ENCODE measurements at places on chromosomes 2 and 18.
A peak's percentile ranks its signal among the peaks of the same experiment; 100 is the strongest.

- peak; percentile 38 for DNase-seq
Observed at GRCh38 chr2:33022989-33023727, 76.4 kb downstream of the LTBP1 start.

DNA sequence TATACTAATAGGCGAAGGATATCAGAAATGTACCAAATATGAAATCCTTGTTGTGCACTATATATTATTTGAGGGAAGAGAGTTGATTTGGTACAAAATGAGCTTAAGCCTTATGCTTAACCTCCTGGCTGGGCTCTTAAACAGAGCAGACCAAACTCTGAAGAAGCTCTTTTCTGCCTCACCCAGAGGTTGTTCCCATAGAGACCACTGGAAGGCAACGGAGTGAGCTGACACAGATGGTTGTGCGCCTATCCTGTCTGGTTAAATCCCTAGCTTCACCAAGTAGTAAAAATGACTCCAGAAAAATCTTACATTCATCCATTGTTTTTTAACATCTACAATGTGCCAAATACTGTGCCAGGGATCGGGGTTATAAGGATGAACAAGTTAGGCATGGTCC, 55.9 kb upstream of the NOL4 start:
- DNase-seq = no peak

DNA sequence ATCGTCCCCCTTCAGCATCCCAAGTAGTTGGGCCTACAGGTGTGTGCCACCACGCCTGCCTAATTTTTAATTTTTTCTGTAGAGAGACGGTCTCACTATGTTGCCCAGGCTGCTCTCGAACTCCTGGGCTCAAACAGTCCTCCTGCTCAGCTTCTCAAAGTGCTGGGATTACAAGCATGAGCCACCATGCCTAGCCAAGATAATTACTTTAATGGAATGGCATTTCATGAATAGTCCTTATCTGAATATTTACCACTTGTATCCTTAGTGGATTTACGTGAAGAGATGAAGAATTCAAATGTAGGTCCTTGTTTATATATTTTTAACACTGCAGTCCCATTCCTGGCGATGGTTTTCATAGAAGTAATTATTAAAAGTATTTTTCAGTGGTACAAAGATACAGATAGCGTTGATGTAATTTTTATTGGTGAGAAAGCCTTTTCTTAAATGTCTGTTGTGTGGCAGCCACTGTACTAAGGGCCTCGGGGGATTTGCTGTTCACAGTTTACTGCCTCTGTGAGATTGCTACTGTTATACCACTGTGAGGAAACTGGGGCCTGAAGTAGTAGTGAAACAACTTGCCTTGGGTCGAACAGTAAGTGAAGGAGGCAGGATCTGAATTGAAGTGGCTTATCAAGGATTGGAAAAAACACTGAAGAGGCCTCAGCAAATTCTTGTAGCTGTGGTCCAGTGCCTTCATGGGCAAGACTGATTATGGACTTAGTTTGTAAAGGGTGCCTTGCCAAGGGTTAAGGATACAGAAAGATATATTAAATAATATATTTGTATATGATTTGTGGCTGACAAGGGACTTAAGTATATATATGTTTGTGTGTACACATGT, 151.2 kb downstream of the PRPF40A start:
- DNase-seq = no peak

DNA sequence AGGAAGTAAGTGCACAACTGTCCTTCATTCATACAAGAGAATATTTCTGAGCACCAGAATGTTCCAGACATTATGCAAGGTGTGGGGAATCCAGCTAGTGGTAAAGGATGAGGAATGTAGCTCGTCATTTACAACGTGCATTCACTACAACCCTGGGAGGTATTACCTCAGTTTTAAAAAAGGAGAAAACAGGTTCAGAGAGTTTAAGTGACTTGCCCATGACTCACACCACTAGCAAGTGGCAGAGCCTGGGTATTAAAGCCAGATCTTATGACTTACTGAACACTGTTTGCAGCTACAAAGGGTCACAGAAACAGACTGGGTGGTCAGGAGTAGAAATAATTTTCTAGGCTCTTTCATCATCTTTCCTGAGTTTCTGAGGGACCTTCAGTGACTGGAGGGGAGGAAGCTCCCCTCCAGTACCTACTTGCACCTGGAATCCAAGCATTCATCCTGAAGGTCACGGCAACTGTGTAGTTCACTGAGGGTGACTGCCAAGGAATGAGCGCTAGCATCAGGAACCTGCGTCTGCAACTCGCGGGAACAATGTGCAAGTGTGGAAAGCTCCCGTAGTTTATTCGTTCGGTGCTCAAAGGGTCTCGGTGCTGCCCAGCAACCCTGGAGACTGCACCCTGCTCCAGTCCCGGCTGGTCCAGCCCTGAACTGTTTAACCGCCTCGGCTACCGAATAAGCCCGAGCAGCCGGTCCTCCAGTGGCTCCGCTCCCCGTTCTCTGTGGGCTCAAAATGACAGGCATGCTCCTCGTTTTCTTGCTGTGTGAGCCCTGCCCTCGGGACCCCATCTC, 647 bp downstream of the CCDC121 start:
- peak; percentile 63 for DNase-seq

- no peak for DNase-seq
Observed at GRCh38 chr2:167681234-167682015, 566.0 kb downstream of the STK39 start.

GRCh38 chr2:17051538-17051937, 385.9 kb upstream of the CYRIA start:
- no peak for DNase-seq

DNA sequence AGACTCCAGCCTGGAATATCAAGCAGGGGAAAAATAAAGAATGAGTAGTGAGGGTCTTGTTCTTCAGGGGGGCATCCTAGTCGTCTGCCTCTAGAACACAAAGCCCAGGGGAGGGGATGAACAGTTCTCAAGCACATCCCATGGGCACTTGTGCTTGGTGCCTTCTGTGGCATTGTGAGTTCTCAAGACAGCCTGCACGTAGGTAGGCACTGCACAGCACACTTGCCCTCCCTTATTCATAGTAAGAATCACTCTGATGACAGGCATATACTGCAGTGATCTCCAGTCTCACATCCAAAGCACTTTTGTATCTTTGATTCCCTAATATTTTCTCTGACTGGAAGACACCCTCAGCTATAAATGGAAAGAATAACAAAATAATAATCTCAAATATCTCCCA, 104.7 kb upstream of the CNGA3 start:
- DNase-seq = no peak

- DNase-seq = no peak
Observed at GRCh38 chr2:102578376-102578775, 41.0 kb upstream of the SLC9A2 start.

DNA sequence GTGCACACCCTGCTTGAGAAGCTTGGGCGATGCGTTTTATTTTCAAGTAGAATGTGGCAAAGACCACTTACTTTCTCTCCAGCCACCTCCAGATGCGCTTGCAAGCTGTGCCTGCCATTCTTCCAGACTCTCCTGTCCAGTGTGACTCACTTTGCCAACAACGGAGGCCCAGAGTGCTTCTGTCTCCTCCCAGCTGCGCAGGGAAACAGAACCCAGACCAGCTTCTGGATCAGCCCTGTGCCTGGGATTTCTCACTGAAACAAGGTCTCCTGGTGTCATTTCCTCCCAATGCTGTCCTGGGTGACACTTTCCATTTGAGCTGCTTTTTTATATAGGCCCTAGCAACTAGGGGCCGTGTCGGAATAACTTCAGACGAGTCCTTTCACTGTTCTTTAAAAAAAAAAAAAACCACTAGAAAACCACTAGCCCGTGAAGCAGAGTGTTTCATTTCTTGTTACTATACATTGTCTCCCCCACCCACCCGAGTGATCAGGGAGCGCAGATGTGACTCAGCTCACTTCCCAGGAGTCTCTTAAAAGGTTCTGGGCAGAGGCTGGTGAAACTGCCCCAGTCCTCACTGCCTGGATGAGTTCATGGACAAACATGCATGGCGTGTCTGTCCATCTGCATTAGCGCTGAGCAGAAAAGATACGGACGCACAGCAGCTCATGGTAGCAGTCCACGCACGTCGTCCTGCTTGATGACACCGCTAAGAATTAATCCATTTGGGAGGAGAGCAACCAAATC, 25.3 kb upstream of the RPL31 start:
- no peak for DNase-seq
